ENCODE measurements at places on chromosomes 1 and 21.

- DNase-seq = no peak
Observed at GRCh38 chr1:221696027-221696426, 45.9 kb downstream of the DUSP10 start.

DNA sequence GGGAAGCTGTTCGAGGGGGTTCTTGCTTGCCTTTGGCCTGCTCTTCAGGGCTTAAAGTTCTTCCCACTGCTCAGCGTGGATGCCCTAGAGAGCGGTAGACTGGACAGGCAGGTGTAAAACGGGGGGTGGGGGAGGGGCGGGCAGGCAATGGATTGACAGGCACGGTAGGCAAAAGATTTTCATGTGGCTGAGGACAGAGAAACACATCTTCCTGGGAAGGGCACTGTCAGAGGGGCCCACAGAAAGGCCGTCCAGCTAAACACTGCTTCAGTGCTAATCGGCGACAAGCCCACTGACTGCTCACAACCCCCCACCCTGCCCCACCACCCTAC, 412 bp downstream of the ABCA4 start:
- no peak for DNase-seq

DNA sequence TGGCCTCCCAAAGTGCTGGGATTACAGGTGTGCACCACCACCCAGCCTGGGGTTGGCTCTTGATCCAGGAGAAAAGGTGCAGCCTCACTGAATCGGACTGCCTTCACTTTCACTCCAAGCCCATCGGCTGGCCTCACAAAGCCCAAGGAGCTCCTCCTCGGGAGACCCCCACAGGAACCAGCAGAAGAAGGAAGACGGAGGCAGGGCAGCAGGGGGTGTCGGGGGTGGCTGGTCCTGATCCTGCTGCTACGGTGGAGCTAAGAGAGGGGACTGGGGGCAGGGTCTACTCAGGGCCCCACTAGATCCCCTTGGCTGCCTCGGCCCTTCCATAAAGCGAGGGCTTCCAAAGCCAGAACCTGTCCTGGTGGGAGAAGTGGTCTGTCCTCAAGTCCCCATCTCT, 93.9 kb downstream of the STUM start:
- DNase-seq = no peak

GRCh38 chr1:37764414-37764825, 500 bp downstream of the EPHA10 start:
- DNase-seq = peak; percentile 57

DNA sequence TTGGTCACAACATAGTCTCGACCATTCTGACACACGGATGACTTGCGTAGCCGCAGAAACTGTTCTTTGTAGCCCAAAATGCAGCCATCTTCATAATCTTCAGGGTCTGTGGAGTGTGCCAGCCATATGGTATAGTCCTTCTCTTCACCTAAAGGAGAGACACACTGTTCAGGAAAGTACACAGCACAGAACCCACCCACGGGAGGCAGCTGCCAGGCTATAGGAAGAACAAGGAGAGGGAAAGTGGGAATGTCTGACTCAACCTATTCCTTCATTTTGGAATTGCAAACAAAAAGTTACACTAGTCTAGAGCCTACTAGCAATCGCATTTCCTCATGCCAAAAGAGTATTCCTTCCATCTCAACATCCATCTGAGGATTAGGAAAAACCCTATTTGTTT, 16.2 kb upstream of the MYBPHL start:
- DNase-seq = no peak

DNA sequence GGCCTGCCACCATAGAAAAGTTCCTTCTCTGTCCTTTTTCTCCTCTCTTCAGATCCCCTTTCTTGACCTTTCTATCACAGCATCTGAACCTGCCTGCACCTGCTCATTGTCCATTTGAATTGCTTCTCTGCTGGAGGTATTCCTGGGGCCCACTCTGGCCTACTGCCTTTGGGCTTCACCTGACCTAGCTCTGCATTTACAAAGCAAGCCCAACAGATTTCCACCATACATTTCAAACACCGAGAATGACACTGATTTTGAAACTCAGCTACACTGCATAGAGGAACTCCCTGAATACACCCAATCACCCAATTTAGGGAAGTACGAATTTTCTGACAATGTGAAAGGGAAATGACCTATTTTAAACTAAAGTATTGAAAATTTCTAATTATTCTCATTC, 284.5 kb upstream of the USP25 start:
- no peak for DNase-seq

DNA sequence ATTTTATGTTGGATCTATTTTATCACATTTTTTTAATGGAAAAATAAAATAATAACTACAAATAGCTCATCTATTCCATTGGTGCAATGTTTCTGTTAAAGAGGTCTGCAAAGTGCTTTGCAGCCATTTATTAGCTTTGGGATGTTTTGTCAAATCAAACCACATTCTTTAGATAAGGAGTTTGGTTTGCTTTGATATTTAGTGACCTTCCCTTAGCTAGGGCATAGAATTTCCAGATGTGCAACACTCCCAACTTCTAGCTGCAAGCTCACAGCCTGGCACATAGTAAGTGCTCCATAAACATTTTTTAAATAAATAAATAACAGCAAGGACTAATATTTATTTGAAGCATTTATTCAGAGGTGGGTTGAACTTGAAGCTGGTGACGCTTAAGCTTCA, 80.4 kb upstream of the ARHGAP29 start:
- no peak for DNase-seq

DNA sequence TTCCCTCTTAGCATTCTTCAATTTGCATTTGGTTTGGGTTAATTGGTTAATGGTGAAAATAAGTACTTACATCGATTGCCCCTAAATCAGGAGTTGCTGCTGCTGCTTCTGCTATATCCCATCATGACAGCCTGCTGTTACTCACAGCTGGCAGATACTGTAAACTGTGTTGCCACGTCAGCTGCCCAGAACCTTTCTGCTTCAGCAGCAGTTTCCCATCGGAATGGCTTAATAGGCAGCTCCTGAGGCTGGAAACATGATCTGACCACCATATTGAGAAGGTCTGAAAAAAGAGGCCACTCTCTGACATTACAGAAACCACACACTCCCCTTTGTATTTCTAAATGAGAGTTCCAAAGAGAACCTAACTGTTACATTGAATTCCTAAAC, 14.3 kb upstream of the SEC16B start:
- DNase-seq = peak; percentile 45

Data from iPS DF 6.9 (cell line).